ENCODE measurements at places on chromosomes 2 and 18.

- no peak for DNase-seq
Measured at GRCh38 chr2:181444654-181445053, 12.5 kb upstream of the ITGA4 start.

GRCh38 chr2:10524851-10525572, 76.9 kb upstream of the ODC1 start:
- DNase-seq, result no peak

DNA sequence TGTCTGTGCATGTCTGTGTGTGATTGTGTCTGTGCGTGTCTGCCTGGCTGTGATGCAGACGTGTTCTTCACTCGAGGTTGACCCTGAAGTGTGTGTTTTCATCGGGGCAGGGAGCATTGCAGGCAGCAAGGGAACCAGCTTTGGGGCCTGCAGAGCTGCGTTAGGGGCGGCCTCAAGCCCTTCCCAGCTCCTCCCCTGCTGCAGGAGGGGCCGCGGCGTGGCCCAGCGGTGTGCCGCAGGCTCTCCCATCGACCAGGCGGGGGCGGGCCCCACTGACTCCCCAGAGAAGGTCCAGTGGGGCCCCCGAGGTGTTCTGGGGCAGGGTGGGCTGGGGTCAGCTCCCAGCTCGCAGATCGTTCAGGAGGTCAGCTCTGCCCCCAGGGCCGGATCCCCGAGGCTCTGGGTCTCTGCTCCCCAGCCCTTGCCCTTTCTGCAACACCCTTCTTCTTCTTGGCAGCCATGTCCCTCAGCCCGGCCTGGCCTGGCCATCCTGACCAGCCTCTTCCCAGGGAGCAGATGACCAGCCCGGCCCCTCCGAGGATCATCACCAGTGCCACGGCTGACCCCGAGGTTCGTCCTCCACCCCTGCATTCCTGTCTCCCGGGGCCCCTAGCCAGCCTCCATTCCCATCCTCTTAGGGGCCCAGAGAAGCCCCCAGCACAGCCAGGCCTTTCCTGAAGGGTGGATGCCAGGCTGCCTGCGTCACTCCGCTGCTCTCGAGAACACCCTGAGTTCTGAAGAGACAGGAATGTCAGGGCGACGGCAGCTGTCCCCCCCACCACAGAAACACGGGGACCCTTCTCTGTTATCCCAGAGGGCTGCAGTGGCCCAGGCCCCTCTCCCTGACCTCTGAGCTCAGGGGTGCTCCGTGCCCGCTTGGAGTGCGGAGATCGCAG, 11.1 kb upstream of the KLHL30 start:
- DNase-seq, result no peak

DNA sequence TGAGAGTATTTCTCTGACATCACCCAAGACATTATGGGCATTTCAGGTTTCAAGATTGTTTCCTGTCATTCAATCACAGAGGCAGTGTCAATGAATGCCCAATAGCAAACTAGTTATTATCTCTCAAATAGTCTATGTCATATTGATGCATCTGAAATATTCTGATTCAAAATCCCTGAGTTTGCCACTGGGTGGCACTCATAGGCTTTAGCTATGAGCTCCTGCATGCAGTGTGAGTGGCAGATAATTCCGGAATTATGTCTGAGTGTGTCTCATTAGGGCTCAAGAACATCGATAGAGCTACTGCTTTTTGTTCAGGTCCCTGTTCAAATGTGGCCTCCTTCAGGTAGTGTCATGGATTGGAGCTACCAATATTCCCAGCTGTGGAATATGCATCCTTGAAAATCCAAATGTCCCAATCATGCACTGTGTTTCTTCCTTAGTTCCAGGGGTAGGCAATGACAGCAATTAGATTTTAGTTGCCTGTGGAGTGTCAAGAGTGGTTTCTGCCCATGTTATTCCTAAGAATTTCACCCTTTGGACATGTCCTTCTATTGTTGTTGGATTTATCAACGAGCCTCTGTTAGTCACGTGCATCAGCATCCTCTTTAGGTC, 7.8 kb upstream of the OR6B3 start:
- DNase-seq, result peak; percentile 34

DNA sequence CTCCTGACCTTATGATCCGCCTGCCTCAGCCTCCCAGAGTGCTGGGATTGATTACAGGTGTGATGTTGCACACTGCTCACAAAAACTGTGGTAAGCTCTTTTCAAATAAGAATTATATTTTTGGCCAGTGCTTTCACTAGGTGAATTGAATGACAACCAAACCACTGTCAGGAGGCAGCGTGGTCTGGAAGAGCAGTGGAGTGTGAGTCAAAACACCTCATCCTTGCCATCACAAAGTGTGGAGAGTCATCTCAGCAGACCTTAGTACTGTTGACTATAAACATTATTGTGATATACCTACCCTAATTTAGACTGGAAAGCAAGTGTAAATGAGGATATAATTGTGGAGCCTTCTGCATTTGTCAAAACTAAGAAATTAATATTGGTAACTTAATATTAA, 61.3 kb downstream of the UBE2E3 start:
- DNase-seq, result no peak

- DNase-seq, result no peak
Measured at GRCh38 chr2:138997346-138997745, 217.2 kb upstream of the NXPH2 start.

DNA sequence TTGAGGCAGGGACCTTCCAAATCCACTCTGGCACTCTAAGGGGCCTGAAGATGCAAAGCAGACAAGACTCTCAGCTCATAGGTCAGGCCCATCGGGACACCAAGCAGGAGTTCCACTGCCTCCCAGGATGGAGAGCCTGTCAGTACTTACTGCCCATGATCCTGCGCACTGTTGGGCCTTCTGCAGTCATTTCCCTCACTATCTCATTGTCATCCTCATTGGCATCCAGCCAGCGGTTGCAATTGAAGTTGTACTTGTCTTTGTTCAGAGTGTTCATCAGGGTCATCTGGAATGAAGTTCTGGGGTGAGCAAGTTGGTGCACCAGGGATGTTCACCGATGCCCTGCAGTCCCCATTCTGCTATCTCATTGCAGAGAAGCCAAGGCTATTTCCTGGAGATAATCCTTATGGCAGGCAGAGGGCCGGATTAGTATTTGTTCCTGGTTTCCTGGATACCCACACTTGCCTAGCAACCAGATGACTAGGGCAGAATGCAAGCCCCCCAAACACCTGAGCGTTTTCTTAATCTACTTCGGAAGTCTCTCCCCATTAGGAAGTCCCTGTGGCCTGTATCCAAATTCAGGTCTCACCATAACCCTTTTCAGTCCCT, 65.1 kb downstream of the LOXHD1 start:
- no peak for DNase-seq

- no peak for DNase-seq
Measured at GRCh38 chr2:215862351-215862771, 151.0 kb downstream of the MREG start.

GRCh38 chr2:109238580-109238979, 109.6 kb downstream of the SH3RF3 start:
- DNase-seq, result no peak

DNA sequence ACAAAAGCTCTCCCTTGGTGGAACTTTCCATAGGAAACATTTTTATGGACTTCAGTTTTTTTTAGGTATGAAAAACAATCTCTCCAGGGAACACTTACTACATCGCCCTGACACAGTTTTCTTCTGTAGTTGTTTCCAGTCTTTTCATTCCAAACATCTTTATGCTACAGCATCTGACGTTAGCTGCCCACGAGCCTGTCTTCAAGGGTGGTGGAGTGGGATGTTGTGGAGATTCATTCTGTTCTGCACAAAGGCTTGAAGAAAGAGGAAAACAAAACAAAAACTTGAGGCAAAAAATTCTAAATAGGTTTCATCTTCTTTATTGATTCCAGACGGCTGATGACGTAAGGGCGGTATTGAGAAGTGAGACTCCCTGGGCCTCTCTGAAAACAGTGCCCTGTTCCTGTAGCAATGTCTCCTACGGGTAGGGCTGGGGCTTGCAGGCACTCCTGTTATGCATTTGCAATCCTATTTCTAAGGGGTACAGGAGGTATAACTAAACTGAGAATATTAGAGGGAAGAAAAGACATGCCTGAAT, 375.0 kb downstream of the RNF144A start:
- no peak for DNase-seq

All from NCI-H1105 treated with DMSO at 0.1 percent for 48 hours (cell line).